ENCODE measurements at places on chromosomes 5 and 9.

DNA sequence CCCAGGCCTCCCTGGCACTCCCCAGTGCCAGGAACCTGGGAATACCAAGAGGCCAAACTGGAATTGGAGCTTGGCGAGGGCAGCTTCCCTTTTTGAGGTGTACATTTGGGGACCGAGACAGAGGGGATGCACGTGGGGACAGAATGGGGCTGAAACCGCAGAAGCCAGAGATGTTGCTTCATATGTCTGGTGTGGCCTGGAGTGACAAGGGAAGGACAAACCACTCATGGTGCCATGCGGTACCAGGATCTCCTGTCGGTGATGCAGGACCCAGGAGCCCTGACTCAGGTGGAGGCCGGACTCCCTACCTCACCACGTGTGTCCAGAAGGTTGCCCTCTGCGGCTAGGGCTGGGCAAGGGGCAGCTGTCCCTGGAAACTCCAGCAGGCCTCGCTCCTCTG lies 4.0 kb upstream of the CSF2 start:
- DNase-seq, result no peak

- DNase-seq, result peak; percentile 93
These were observed 61.5 kb downstream of the RAI14 start for GRCh38 chr5:34717426-34718327.

GRCh38 chr5:64634997-64635686 lies 55.2 kb upstream of the SHISAL2B start:
- DNase-seq, result peak; percentile 60

GRCh38 chr5:159971931-159972461 lies 36.9 kb upstream of the TTC1 start:
- DNase-seq, result peak; percentile 13

- DNase-seq, result peak; percentile 77
These were observed 59.0 kb downstream of the MAT2B start for GRCh38 chr5:163564321-163564938.

DNA sequence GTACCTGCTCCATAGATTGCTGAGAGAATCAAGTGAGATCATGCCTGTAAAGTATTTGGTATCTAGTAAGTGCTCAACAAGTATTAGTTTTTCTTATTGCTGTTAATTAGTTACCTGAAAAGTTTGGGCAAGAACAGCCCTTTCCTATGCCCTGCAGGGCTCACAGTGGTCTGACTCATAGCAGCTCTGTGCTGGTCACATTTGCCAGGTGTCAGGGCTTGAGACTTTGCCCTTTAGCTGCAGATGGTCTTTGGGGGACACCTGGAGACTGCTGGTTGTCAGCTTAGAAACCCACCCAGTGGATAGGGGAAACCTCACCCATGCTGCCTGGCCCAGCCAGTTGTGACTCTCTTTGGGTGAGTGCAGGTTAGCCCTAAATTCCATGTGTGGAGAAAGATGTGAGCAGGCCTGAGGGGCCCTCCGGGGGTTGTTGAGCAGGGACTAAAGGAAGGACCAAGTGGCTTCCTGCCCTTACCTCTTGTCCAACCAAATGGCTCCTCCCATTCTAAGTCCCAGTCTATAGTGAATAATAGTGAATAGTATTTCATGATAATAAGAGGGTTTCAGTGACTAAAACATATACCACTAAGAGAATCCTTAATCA lies 9.0 kb downstream of the COL27A1 start:
- DNase-seq, result no peak

GRCh38 chr5:154524181-154524580 lies 46.2 kb upstream of the HAND1 start:
- no peak for DNase-seq

GRCh38 chr9:88736136-88736637 lies 201.2 kb downstream of the NXNL2 start:
- DNase-seq, result no peak

GRCh38 chr5:78331523-78332080 lies 28.8 kb upstream of the SCAMP1 start:
- no peak for DNase-seq
